ENCODE measurements at places on chromosomes 5 and 9.

DNA sequence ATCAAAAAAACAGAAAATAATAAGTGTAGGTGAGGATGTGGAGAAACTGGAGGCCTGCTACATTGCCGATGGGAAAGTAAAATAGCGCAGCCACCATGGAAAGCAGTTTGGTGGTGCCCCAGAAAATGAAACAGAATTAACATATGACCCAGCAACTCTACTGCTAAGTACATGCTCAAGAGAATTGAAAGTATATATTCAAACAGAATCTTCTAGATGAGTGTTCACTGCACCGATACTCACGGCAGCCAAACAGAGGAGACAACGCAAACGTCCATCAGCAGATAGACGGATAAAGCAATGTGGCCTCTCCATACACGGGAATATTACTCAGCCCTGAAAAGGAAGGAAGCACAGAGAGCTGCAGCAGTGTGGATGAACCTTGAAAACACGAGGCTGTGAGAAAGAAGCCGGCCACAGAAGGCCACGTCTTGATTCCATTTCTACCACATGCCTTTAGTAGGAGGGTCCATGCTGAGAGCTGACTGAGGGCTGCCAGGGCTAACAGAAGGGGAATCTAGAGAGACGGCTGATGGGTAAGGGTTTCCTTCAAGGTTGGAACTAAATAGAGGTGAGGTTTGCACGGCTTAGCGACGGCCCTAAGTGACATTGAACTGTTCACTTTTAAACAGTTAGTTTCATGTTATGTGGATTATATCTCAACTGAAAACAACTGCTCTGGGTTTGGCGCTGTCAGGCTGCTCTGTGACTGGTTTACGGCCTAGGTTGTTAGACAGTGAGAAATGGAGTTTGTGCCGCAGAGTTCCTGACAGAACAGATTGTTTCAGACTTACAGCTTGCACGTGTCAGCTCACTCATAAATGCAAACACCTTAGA, 29.8 kb downstream of the AHRR start:
- no peak for DNase-seq

- DNase-seq: no peak
Observed at GRCh38 chr9:78549711-78550110, 252.8 kb downstream of the PSAT1 start.

GRCh38 chr5:126391386-126391785, 31.8 kb upstream of the GRAMD2B start:
- DNase-seq: no peak

DNA sequence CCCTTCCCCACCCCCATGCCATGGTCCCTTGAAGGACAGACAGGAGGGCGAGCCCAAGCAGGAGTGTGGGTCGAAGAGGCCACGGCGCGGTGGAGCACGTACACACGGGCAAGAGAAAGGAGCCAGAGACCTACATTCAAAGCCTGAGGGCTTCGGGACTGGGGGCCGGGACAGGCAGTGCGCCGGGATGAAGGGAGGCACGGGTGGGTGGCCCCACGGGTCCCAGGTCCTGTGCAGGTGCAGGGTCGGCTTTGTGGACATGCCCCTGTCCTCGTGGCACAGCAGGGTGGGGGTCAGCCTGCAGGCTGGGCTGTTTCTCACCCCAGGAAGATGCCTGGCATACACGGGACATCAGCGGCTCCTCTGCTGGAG, 9.8 kb downstream of the LRRC26 start:
- no peak for DNase-seq

GRCh38 chr5:50715001-50715400, 48.6 kb downstream of the PARP8 start:
- DNase-seq: no peak

DNA sequence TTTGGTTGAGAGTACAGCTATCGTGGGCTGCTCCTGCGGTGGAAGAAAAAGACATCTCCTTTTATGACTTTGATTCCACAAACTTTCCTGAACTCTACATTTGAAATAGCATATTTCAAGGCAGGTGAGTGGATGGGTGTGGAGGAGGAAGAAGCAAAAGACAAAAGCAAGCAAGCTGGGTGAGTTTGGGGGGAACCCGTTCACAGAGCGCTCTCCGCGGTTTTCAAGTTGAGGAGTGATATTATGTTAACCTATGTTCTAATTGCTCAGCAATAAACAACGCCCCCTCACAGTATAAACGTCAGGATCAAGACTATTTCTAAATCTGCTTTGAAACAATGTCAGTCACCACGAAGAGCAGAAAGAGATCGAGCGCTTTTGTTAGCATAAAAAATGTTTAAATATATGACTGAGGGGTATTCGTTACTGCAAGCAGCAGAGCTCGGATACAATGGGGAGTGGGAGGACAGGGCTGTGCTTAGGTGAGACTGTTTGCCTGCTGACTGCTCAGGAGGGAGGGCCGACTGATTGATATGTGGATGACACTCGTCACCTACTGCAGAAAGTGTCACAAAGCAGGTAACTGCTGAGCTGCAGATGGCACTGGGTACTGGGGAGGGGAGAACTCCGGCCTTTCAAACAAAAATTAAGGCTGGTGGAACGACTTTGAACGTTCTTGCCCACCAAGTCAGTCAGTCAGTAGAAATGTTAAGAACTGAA, 236.5 kb downstream of the DRD1 start:
- DNase-seq: no peak

DNA sequence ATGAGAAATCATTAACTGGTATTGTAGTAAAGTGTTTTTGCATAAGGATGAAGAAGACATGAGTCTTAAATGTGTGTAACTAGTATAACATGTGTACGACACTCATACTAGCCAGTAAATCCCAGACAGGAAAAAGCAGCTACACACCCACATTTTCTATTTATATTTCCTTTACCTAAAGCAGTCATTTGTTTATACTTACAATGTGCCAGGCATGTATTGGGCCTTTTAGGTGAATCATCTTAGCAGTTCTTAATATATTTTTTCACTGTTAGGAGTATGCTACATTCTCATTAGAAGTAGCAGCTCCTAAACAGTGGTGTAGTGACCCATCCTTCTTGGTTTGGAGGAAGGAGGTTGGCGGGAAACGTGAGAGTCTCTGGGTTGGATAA, 55.8 kb upstream of the TMC1 start:
- no peak for DNase-seq

- DNase-seq: no peak
Observed at GRCh38 chr5:72213482-72213881, 106.2 kb downstream of the MAP1B start.

DNA sequence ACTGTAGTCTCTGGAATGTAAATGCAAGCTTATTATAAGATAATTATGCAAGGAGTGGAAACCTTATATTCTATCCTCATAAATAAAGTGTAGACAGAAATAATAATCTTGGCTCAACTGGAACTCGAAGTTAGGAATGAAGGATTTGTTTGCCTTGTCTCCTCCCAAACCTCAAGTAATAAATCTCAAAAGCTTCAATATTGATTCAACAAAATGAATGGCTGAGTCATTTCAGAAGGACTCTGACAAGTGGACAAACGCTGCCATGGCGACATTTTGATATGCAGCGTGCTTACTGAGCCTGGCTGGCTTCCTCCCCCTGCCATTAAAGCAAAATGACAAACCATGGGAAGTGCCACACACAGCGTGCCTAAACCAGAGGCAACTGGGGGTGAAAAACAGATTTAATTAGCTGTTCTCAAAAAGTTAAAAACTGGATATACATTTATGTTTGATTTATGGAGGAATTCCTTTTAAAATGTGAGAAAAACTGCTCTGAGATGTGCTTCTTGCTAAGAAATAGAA, 10.5 kb upstream of the ADGRV1 start:
- no peak for DNase-seq

DNA sequence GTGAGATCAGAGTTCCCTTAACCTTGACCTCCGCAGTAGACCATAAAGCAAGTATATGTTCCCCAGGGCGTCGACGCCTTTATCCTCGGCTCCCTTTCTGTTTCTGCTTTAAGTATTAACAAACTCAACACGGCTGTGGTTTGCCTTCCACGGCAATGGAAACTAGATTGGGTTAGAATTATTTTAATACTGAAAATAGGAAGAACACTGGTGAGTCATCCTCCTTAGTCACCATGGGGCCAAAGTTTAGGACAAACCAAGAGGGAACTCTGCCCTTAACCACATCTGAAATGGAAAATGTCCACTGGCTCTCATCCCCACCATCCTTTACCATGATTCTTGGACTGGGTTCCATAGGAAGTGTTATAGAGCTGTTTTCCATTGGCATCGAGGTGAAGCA, 386.1 kb downstream of the ACTL7B start:
- DNase-seq: no peak

DNA sequence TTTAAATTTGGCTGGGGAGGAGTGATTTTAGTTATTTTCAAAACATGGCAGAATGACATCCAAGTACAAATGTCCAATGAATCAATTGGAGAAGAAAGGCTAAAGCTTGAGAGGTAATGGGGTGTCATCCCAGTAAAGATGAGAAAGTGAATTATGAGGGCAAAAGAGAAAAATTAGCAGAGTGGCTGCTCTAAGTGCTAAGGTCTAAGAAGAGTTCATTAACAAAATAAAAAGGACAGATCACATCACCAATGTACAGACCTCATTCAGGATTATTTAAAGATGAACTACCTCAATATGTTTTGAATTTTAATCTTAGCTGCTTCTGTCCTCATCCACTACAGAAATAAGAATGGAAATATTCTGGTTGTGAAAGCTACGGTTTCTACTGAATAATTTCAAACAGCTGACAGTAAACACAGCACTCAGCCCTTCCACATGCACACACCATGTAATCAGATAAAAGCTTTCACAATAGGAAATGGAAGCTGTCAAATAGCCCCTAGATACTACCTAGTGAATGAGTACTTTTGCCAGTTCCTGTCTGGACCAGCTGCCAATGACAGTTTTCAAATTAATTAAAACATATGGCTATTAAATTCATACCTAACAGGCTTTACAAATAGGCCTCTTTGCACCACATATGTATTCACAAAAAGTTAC, 171.5 kb downstream of the SSBP2 start:
- no peak for DNase-seq

DNA sequence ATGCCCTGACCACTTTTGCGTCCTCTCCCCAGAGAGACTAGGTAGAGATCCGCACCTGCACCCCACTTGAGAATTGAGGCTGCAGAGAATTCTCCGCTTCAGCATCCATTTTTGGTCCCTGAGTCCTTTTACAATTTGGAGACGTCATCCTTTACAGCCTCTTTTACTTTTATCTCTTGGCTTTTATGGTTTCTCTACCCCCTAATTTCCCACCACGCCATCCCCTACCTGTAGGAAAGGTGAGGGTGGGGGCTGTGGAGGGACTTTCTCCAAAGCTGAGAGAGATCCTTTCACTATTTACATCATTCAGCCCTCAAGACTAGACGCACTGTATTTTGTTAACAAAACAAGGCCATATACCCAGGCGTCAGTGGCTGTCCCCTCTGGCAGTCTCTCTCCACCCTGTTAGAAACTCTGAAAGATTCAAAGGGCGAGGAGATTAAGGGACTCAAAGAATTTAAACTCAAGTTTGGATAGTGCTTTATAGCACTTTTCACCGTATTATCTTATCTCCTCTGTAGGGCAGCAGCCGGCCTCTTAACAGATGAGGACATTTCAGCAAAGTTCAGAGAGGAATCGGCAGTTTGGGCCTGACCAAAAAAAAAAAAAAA, 1.7 kb downstream of the MSX2 start:
- no peak for DNase-seq

DNA sequence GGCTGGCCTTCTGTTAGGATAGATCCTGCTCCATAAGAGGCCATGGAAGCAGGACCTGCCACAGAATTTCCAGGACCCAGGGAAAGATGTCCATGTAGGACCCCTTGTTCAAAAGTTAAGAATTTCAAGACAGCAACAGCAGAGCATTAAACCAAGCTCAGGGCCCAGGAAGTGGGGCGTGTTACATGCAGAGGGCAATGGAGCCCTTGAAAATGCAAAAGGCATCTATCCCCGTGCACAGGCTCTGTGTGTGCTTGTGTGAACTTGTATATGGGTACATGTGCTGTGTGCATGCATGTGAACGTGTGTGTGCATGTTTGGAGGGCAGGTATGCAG, 14.4 kb upstream of the NKD2 start:
- no peak for DNase-seq
